Stimulated activated CD8-positive, alpha-beta memory T cell treated with anti-CD3 and anti-CD28 coated beads, Interleukin-15, amount 100 ng/mL, for 1 hour (primary cell): ENCODE measurements at places on chromosomes 7 and 10.

- DNase-seq = no peak
Measured at GRCh38 chr10:102596506-102596971, 47.7 kb upstream of the TRIM8 start.

DNA sequence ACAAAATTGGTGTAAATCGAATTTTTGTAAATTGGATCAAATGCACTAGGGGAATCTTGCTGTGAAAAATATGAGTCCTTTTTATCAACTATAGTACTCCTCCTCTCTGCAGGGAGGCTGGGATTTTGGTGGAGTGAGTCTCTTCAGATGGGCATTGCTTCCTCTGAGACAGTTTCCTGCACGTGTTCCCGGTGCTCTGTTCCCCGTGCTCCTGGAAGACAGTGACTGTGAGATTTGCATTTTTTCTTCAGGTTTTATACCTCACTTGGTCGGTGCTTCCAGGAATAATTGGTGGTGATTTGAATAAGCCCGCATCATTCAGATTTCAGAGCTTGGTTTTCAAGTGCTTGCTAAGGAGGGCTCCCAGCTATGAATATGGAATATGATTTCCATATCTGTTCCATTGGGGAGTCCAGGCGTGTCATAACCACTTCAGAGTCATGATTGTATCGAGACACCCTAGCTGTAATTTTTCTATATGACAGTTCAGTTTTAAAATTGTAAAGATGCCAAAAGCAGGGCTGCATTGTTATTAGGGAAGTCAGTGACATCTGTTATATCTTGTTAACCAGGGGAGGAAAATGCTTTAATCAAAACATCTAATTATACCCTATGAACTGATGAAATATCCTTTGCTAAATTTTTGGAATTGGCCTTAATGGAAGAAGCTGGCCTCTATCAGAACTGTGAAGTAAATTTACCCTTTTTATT is 12.3 kb downstream of the AUTS2 start:
- no peak for DNase-seq

GRCh38 chr10:100907175-100907574 is 5.6 kb upstream of the SLF2 start:
- DNase-seq = no peak

GRCh38 chr10:34080485-34081346 is 734.4 kb downstream of the PARD3 start:
- no peak for DNase-seq

DNA sequence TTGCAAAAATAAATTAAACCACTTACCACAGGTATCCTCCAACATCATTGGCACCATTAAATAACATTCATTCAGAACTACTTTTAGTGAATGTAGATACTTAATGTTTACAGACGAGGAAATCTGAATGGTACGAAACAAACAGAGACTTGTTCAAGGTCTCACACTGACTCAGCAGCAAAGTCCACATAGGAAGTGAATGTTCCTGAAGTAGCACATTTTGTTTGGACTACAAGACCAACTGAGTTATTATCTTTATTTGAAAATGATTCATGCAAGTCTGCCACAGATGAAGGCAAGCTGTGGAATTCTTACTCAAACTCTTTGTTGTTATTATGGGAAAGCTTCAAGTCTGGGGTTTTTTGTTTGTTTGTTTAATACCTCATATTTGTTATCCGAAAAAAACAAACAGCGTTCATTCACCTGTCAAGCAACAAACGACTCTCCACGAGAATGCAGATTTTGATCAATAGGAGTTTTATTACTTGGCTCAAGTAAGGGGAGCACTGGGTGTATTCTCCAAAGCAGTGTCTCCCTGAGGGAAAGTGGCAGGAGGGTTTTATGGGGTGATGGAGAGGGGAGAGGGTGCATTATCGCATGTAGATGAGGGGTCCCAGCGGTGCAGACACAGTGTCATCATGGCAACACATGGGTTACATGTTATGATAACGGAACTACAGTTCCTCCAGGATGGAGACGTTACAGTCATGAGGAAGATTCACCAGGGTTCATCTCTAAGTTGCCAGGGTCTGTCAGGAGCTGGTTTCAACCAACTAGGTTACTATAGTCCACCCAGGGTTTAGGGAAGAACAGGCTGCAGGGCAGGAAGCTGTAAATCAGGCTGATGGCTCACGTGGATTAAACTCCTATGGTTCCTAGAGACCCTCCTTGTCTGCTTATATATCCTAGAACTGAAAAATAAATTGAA is 147.7 kb upstream of the AKR1E2 start:
- no peak for DNase-seq

DNA sequence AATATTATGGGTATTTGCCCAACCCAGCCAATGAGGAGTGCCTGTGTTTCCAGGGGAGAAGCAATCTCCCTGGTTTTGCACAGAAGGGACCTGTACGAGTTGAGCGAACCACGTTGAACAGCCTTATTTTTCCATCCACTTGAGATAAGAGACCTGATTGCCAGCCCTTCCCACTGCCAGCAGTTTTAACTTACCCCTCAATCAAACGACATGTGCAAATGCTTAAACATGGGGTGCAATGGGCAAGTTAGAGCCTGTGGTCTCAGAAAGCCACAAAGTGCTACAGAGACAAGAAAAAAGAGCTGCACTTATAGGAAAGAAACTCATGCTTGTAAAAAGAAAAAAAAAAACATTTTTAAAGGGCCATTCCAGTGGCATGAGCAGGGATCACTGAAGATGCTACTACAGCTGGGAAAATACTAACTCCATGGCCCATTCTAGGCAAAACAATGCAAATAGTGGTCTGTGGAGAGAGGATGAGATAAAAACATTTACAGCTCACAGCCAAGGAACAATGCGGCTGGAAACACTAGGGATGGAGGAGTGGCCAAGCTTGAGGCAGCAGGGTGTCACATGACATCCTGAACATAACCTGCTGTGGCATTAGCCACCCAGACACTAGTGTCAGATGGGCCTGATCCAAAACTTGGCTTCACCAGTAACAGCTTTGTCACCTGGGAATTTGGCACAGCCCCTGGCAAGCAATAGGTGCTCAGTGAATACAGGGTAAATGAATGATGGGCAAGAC is 162.8 kb downstream of the ELMO1 start:
- no peak for DNase-seq

DNA sequence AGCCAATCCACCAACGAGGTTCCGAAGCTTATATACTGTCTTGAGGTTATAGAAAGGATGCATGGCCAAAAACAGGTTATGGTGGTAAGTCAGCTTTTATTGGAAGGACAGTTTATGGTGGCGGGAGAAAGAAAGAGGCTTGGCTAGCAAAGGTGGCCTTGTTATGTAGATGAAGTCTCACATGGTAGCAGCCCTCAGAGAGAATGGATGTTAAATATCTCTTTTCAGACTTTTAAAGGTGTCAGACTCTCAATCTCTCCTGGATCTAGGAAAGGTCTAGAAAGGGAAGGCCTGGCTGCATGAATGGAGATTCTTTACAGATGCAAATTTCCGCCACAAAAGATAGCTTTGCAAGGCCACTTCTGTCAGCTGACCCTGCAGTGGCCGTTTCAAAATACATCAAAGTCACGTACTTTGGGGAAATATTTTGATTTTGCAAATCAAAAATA is 333.8 kb downstream of the GALNT17 start:
- DNase-seq = no peak

GRCh38 chr10:32793033-32793432 is 165.0 kb downstream of the ITGB1 start:
- no peak for DNase-seq

DNA sequence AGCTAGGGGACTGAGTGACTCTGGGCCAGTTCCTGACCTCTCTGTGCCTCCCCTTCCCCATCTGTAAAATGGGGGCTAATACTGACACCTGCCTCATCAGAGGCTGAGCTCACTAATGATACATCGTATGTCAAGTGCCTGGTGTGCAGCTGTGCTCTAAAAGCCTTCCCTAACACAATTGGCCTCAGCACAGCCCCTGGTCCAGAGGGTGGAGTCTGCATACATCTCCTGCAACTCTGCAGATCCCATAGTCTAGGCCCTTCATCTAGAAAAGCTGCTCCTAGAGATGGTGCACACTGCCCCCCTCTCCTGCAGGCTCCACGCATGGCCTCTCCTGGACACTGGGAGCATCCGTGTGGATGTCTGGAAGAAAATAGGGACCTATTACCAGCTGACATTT is 255.0 kb downstream of the RPS24 start:
- DNase-seq = no peak

- no peak for DNase-seq
Measured at GRCh38 chr10:116866987-116867595, 17.8 kb downstream of the ENO4 start.

- DNase-seq = no peak
Measured at GRCh38 chr7:149850007-149850594, 11.9 kb downstream of the ZNF862 start.

- no peak for DNase-seq
Measured at GRCh38 chr7:112080978-112081377, 125.2 kb downstream of the DOCK4 start.

DNA sequence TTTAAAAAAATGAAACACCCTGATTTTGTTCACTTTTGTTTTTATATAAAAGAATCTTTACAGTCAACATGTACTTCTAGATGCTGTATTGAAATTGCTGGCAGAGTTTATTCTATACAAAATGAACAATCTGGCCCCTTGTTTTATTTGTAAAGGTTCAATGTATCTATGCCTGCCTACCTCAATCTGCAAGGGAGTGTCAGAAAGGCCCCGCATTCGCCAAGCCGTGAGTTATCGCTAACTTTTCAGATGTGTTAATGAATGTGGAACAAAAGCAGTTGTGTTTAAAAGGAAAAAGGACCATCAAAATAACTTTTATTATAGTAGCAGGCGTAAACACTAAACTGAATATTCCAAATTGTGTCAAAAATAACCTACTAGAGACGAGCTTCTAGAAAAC is 14.6 kb downstream of the LUC7L2 start:
- no peak for DNase-seq

GRCh38 chr7:36228039-36228438 is 75.0 kb downstream of the EEPD1 start:
- DNase-seq = no peak

DNA sequence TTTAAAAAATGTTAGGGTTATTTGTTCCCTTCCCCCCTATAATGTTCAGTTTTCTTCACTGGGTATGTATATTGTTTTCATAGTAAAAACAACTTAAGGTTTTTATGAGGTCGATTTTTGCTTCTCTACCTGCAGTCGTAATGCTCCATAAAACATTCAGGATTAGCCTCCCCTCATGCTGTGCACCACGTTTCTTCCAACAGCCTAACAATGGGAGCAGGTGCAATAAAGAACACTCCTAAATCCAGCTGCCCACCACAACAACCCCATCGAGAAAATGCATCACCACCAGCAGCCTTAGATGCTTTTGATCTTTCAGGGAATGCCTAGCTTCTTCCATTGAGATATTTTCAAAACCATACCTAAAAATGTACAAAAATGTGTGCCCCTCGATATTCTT is 111.1 kb downstream of the ADAM12 start:
- no peak for DNase-seq
